ENCODE measurements at places on chromosomes 7 and 10. TPM values are rescaled to one million over a fixed set of nuclear protein-coding genes. Genes with fewer than 3 reads are reported as not detected.

The LIPF gene
- total RNA-seq, result not detected

The ALOX5 gene
- total RNA-seq, result 0.19 TPM

The UCMA gene
- not detected for total RNA-seq

The ADIRF gene
- 69.4 TPM for total RNA-seq

Measured in regular cardiac myocyte (primary cell).